ENCODE measurements at places on chromosomes 2 and 18.

DNA sequence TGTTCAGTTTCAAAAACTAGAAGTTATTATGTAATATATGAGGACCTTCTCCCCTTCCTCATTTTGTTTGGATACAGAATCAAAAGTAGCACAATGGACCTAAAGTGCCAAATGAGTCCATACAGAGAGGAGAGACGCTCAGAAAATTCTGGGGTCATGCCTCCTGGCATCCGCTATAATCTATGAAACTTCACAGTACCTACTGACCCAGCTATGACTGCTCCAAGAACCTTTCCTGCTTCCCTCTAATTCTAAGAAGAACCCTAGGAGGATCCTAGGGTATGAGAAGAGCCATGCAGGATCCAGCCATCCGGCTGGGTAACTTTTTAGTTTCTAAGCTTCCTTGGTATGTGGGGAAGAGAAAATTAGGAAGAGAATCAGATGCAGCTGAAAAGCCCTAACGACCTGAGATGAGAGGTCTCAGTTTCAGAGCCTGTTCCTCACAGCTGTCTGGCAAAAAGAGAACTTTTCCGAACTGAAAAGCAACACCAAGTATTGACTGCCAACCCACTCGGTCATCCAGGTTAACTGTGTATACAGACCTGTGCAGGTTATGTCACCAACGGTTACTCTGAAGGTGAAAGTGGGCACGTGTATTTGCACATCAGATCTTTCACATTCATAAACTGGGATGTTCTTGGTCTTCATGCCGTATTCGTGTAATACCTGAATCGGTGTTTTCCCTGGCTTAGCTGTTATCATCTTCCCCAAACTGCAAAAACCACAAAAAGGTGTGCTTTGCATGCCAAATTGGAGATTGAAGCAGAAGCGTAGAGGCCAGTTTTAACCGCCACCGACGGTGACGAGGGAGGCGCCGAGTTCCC lies 1.1 kb downstream of the PRKRA start:
- DNase-seq: no peak

- no peak for DNase-seq
Observed at GRCh38 chr2:634636-635388, 42.4 kb downstream of the TMEM18 start.

GRCh38 chr2:40346535-40347354 lies 105.1 kb downstream of the SLC8A1 start:
- DNase-seq: no peak

- DNase-seq: no peak
Observed at GRCh38 chr2:177335917-177336450, 56.6 kb upstream of the AGPS start.

Data from stromal cell of bone marrow (primary cell).